Mammary epithelial cell (primary cell): ENCODE measurements at places on chromosomes 1 and 21.

- no peak for DNase-seq
These were observed 106.1 kb downstream of the RIPK4 start for GRCh38 chr21:41660748-41661147.

DNA sequence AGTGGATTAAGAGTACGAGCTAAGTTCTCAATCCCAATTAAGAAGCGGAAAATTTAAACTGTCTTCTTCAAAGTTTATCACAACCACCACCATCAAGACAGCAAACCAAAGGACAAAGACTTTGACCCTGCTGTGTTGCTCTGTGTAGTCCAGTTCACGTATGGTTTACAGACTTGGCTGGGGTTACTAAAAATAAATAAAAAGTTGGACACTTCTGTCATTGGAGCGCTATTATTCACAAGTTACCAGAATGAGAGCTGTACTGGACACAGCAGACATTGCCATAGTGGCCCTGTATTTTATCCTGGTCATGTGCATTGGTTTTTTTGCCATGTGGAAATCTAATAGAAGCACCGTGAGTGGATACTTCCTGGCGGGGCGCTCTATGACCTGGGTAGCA is 21.6 kb downstream of the MRPS6 start:
- DNase-seq: no peak

DNA sequence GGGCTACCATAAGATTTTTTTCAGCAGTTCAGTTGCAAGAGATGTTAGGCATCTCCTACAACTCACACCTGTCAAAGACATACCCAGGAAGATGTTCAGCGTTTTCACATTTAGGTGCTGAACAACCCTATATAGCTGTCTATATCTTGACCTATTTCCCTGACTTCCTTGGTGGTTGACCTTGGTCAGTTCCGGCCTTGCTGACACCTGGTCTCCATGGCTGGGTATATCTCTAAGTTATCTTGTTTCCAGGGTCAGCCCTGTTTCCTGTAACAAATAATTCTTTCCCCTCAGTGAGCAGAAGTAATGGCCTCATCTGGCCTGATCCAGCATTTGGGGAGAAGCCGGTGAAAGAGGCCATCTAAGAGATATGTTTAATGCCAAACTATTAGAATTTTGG is 2.4 kb upstream of the BTG2 start:
- no peak for DNase-seq

DNA sequence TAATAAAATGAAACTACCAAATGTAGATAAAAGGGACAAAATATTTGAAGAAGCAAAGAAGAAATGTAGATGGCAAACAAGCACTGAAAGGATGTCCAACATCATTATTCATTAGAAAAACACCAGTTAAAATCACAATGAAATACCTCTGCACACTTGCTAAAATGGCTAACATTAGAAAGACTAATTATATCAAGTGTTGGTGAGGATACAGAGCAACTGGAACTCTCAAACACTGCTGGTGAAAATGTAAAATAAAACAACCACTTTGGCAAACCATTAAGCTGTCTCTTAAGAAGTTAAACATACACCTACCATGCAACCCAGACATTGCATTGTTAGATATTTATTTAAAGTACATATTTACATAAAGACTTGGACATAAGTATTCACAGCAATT is 138.6 kb upstream of the FGGY start:
- no peak for DNase-seq

- peak; percentile 91 for DNase-seq
These were observed 81.1 kb downstream of the ITPKB start for GRCh38 chr1:226657895-226658545.

DNA sequence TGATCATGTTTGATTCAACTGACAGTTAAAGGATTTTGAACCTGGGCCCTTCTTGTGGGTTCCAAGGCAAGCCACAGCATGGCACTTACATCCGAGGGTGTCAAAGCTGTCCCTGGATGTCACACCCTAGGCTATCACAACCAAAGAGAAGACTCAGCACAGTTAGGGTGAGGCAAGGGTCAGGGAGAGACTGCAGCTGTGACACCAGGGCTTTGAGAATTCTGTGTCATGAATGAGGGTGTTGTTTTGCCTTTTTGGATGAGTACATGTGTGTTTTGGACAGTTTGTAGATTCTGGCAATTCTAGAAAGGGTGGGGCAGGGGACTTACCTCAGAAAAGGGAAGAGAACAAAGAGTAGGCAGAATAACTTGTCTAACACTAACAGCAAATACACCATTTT is 37.8 kb upstream of the ZNF326 start:
- DNase-seq: peak; percentile 33

GRCh38 chr1:204980840-204981405 is 62.1 kb upstream of the CNTN2 start:
- DNase-seq: no peak

GRCh38 chr1:70090141-70090540 is 115.2 kb downstream of the LRRC40 start:
- no peak for DNase-seq
